D721Med (cell line): ENCODE measurements at places on chromosomes 1 and 21.

GRCh38 chr1:233960386-233960785 lies 55.9 kb downstream of the SLC35F3 start:
- DNase-seq, result no peak

- no peak for DNase-seq
Measured at GRCh38 chr1:210246447-210246846, 13.9 kb downstream of the SERTAD4 start.

- no peak for DNase-seq
Measured at GRCh38 chr1:70358921-70359564, 4.5 kb upstream of the ANKRD13C start.

GRCh38 chr1:222081859-222082258 lies 340.0 kb upstream of the DUSP10 start:
- no peak for DNase-seq

DNA sequence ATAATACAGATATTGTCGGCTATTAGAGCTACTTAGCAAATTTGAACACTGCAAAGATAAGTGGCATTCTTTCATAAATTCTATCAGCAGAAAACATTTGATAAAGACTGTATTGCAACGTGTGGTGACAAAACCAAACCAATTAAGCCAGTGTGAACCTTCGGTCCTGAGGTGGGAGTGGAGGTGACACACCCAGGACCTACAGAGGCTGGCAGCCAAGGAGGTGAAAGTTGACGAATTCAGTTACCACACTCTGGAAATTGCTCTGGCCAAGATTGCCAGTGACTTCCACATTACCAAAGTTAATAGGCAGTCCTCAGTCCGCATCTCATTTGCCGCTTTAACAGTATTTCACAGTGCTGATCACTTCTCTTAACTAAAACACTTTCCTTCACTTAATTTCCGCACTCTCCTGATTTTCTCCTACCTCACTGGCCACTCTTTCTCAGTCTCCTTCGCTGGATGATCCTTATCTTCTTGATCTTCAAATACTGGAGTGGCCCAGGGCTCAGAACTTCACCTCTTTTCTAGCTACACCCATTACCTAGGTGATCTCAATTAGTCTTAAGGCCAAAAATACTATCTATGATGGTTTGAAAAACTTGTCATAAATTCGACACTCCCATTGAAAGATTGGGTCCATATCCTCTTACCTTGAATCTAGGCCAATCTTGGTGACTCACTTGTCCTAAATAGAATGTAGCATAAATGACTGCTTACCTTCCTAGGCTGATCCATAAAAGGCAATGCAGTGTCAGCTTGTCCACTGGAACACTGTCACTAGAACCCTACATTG lies 5.1 kb upstream of the CDC42BPA start:
- no peak for DNase-seq

DNA sequence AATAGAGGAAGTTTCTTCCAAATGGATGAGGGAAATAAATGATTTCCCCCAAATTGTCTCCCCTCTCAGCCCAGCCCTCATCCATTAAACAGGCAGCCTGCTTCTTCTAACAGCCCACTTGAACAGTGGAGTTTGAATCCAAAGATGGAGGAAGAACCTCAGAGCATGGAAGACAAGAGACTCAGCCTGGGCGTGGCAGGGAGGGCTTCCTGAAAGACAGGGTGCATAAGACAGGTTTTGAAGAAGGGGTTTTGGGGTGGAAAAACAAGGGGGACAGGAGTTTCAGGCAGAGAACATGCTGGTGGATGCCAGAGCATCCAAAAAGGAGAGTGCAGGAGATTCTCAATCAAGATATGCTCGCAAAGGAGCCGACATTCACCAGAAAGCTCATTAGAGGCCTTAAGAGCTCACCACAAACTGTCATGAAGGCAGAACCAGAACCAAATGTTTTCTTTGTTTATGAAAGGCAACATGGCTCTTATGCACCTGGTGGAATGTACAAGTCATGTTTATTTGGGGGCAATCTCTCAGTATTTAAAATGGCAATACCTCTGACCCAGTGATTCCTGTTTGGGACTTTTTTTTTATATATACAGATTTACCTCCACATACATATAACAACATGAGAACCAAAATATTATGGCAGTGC lies 26.5 kb upstream of the TSPEAR start:
- no peak for DNase-seq

DNA sequence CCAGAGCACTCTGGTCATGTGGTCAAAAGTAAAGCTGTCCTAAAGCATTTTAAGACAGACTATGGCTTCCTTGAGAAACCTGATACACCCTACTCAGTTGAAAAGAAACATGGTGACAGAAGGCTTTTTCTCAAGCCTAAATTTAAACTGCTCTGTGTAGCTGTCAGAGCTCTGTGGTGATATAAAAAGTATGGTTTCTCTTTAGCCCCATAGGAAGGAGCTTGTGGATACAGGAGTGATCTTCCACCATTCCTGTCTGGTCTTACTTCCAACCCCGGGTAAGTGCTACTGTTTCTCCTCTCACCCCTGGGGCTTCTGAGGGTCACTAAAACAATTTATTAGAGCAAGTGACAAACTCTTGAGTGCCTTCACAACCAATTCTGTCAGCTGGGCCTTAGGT lies 8.5 kb downstream of the TP53BP2 start:
- DNase-seq, result no peak

GRCh38 chr1:229690662-229691061 lies 64.6 kb downstream of the URB2 start:
- DNase-seq, result no peak

DNA sequence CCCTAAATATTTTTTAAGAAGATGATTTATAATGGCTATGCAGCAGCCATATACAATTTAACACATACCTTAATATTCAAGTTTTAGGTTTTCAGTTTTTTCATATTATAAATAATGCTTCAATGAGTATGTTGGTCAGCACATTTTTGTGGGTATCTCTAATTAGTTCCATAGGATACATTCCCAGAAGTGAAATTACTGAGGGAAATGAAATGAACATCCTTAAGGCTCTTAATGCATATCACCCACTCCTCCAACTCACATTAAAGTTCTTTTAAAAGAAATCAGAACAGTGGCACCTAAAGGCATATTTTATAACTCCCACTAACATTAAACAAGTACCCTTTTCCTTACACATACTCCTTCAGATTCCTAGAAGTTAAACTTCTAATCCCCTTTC lies 56.1 kb downstream of the EYA3 start:
- no peak for DNase-seq

- DNase-seq, result no peak
Measured at GRCh38 chr1:194194724-194195123, 1008.3 kb upstream of the B3GALT2 start.

- DNase-seq, result no peak
Measured at GRCh38 chr1:72891976-72892375, 609.6 kb upstream of the NEGR1 start.

DNA sequence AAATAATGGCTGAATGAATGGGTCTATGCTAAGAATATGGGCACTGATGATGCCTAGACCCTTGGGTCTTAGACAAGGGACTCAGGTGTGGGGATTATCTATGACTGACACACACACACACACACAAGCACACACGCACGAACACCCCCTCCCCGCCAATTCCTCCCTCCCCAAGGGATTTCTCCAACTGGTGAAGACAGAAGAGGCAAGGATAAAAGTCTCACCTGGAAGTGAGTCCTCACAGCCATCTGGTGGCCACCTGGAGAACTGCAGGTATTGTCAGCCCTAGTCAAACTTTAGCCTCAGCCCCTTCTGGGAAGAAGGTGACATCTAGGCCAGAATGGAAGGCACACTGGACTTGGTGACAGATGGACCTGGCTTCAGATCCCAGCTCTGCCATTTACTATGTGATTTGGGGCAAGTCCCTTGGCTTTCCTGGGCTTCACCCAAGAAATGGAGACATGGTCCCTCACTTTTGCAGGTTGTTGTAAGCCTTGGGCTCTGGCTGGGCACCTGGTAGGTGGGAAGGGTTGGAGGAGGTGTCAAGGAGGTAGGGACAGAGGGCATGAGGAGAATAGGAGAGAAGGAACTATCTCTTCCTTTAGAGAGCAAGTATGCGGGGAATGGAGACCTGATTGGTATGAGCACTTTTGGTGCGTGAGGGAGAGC lies 4.0 kb upstream of the GPR3 start:
- DNase-seq, result no peak

DNA sequence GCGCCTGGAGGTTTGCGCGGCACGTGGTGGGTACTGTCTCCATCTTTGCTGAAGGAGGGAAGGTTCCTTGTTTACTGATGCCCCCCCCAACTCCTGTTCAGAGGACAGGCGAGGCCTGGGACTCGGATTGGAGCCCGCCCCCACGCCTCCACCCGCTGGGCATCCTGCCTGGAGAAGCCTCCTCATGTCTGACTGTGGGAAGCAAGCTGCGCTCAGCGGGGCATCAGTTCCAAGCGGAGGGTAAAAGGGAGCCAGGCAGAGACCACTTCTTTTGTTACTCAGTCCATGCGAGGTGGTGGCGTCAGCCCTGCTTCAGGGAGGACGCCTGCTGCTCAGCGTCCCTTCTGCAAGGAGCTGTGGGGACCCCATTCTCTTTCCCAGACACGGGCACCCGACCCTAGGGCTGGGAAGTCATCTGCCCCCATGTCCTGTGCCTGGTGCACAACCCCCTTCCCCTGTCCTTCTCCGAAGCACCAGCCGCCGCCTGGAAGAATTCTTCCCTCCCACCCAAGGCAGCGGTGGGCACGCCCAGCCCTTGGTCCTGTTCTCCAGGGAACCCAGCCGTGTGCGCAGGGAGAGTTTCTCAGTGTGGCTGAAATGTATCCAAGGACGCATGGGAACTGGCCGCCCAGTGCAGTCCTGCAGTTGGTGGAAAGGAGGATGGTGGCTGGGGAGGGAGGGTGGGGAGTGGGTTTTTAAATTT lies 414.0 kb downstream of the CAMTA1 start:
- no peak for DNase-seq

DNA sequence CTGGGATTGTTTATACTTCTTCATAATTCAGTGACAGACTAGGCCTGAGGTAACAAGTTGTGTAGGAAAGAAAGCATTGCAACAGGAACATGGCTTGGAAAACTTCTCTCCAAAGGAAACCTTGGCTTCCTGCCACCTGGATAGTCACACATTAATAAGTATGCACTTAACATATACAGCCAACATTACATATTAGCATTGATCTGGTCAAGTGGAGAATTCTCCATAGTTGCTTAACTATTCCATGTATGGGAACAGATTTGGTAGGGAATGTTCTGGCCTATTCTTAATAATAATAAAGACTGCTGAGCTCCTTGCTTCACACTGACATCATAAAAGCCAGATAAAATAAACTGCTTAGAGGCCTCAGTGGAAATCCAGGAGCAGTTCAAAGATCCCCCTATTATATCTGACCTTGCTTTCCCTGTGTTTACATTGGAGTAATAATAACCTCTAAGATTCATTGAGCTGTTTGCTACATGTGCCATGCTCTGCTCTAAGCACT lies 27.2 kb upstream of the NFIA start:
- no peak for DNase-seq

GRCh38 chr1:51559064-51559500 lies 40.0 kb upstream of the EPS15 start:
- DNase-seq, result no peak

DNA sequence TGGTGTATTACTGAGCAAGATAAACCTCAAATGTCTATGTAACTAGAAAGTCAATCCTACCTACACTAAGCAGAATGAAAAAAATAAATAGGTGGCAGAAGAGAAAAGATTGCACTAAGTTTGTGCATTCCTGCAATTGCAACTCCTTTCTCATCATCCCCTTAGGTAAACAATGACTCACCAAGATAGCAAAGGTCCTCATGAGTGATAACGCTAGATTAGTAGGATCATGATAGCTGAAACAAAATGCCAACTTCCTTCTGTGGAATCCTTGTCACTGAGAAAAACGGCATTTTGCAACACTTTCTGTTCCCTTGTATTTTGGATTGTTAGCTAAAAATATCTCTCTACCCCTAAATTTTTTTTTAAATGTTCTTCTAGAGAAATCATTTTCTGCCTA lies 20.0 kb upstream of the FCER1A start:
- no peak for DNase-seq

DNA sequence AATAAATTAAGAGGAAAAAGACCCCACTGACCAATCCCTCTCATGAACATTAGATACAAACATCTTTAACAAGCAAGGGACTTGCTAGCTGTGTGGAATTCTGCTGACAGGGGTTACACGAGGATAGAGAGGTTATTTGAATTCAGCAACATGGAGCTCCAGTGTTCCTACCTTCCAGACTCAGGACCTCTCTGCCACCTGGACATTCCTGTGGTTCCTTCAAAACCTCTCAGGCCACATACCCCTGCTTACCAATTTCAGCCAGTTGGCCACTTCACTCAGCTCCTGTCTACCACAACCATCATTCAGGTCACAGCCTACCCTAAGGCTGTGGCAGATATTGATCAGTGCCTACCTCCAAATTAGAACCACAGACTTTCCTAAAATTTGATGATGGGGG lies 147.5 kb downstream of the RRAGC start:
- no peak for DNase-seq

- DNase-seq, result no peak
Measured at GRCh38 chr1:159921251-159921650, 4.1 kb downstream of the TAGLN2 start.

GRCh38 chr21:45351526-45352275 lies 53.3 kb upstream of the COL18A1 start:
- DNase-seq, result no peak

DNA sequence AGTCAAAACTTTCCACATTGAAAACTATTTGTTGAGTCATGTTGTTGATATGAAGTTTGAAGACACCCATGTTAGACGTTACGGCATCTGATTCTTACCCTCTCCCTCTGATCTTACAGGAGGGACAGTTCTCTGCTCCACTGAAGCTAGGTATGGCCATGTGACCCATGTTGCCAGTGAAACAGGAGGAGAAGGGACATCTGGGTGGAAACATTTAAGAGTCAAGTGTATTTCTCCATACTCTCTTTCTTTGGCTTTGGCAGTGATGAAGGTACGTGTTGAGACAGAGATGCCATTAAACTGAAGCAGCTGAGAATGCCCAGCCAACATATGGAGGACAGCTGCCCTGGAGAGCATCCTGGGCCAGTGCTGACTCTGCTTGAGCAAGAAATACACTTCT lies 198.4 kb upstream of the PTGFR start:
- no peak for DNase-seq

DNA sequence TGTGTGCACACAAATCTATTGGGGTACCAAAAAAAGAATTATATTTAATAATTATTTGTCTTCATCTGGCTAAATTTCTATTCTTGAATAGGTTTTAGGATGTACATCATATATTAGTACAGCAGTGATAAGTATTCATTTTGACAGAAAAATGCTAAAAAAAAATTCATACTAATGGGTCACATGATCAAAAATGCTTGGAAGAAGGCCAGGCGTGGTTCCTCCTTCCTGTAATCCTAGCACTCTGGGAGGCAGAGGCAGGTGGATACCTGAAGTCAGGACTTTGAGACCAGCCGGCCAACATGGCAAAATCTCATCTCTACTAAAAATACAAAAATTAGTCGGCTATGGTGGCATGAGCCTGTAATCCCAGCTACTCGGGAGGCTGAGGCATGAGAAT lies 26.9 kb upstream of the PTGFRN start:
- DNase-seq, result no peak

DNA sequence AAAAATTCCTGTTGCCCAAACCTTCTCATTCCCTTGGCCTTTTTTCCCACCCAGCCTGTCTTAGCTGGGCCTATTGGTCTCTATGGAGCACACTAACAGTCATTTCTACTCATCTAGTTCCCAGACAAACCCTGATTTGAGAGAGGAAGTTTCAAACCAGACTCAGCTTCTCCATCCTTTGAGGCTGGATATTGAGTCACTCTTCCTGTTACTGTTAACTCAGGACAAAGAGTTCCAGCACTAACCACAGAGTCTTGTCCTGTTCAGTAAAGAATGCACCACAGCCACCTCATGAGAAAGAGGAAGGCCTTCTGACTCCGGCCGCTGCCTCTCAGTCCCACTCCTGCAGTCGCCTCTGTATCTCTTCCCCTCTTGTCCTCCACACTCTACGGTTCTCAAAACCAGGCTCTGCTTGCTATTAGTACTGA lies 137.8 kb downstream of the PTPRC start:
- no peak for DNase-seq
